ENCODE measurements at places on chromosomes 2 and 18.

GRCh38 chr2:202624133-202624532 is 10.6 kb upstream of the FAM117B start:
- DNase-seq = no peak

DNA sequence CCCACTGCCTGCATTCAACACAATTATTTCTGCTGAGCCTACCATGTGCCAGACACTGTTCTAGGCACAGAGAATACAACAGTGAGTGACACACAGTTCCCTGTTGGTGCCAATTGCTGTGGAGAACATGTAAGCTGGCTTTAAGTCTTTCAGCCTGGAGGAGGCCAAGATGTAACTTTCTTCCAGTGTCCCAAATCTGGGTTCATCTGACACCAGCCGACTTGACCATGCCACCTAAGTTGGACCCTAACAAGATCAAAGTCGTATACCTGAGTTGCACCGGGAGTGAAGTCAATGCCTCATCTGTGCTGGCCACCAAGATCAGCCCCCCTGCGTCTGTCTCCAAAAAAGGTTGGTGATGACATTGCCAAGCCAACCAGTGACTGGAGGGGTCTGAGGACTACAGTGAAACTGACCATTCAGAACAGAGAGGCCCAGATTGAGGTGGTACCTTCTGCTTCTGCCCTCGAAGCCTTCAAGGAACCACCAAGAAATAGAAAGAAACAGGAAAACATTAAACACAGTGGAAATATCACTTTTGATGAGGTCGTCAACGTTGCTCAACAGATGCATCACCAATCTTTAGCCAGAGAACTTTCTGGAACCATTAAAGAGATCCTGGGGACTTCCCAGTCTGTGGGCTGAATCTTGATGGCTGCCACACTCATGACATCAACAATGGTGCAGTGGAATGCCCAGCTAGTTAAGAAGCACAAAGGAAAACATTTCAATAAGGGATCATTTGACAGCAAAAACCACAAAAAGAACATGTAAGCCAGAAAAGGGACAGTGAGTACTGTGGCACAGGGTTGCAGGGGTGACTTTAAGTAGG is 6.3 kb downstream of the TRABD2A start:
- no peak for DNase-seq

DNA sequence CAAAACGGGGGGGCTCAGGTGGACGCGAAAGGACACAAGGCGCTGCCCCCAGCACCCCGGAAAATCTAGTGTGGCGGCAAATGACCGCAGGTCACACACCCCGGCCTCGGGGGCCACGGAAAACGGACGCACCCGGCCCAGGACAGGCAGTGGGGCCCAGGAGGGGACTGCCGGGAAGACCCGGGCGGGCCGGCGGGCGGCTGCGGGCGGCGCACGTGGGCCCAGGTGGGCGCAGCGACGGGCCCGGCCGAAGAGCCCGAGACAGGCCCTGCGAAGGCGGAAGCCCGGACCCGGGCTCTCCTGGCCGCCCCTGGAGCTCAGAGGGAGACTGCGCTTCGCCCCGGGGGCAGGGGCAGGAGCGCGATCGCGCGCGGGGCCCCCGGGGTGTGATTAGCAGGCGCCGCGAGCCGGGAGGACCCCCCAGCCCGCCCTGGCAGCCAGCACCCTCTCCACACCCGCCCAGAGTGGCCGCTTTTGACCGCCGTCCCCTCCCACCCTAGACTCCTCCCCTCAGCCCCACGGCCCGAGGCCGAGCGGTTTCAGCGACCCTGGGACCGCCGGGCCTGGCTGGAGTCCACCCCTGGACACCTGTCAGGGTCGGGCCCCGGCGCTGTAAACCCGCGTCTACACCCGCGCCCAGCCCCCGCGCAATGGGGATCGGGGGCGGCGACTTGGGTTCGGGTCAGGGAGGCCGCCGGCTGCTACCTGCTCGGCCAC is 773 bp downstream of the MBP start:
- DNase-seq = no peak

- peak; percentile 60 for DNase-seq
Observed at GRCh38 chr2:27683390-27684071, 19.8 kb downstream of the SLC4A1AP start.

DNA sequence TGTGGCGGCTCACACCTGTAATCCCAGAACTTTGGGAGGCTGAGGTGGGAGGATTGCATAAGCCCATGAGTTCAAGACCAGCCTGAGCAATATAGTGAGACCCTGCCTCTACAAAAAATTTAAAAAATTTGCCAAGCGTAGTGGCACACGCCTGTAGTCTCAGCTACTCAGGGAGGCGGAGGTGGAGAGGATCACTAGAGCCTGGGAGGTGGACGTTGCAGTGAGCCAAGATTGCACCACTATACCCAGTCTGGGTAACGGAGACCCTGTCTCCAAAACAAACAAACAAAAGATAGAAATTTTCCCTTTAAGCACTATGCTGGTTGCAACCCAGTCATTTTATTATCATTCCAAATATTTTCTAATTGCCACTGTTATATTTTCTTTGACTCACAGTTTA is 32.3 kb downstream of the NPHP1 start:
- no peak for DNase-seq

- DNase-seq = no peak
Observed at GRCh38 chr2:182191061-182191460, 205.4 kb downstream of the PPP1R1C start.

DNA sequence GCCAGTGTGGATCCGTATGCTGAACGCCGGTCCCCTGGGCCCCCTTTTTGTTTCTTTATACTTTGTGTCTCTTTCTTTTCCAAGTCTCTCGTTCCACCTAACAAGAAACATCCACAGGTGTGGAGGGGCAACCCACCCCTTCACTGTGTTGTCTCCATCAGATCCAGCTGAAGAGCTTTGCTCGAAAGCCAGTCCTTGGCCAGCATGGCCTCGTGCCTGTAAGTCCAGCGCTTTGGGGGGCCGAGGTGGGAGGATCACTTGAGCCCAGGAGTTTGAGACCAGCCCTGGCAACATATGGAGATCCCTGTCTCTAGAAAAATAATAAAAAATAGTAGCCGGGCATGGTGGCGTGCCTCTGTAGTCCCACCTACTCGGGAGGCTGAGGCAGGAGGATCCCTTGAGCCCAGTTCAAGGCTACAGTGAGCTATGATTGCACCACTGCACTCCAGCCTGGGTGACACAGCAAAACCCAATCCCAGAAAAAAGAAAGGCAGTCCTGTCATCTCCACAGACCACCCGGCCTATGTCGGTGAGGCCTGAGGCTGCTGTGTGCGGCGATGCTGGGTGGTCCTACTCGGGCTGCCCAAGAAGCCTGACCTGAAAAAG is 3.4 kb upstream of the HSBP1L1 start:
- no peak for DNase-seq

- DNase-seq = no peak
Observed at GRCh38 chr2:172147944-172148650, 45.4 kb upstream of the DLX2 start.

GRCh38 chr2:100884145-100884621 is 64.2 kb downstream of the NPAS2 start:
- no peak for DNase-seq

Data from cerebellum (tissue), 4 donors.